ENCODE measurements at places on chromosomes 2 and 18.

DNA sequence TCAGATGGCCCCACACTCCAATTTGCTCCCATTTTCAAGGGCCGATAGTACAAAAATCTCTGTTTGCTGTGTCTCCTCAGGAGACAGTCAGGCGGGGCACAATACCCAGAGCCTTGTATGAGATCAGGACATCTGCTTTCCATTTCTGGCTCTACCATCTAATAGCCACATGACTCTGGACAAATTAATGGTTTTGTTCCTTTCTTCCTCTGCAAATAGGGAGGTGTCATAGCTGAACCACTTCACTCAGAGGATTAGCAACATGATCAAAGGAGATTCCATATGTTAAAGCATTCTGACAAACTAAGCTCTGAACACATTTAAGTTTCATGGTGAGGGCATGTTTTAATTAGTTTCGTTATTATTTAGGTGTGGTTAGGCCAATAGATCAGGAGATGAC, 602.1 kb upstream of the SYT4 start:
- no peak for DNase-seq

- no peak for DNase-seq
Measured at GRCh38 chr2:46383113-46383395, 85.8 kb downstream of the EPAS1 start.

GRCh38 chr2:197339016-197339415, 28.4 kb upstream of the ANKRD44 start:
- no peak for DNase-seq

DNA sequence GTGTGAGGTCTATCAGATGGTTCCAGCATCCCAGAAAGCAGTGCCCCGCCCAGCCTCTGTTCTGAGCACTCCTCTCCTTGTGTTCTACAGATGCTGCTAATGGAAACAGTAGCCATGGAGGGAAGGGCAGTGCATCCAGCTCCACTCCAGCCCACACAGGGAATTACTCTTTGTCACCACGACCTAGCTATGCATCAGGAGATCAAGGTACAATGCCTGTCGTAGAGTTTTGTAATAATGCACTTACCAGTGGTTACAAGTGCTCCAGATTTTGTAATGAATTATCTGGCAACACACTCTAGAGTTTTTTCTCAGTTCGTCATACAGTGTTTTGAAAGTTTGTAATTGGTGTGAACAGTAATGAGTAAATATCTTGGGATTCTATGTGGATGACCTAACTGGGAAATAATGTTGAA, 161.1 kb downstream of the ESCO1 start:
- no peak for DNase-seq

GRCh38 chr2:194087089-194087958, 1569.7 kb upstream of the SLC39A10 start:
- no peak for DNase-seq

DNA sequence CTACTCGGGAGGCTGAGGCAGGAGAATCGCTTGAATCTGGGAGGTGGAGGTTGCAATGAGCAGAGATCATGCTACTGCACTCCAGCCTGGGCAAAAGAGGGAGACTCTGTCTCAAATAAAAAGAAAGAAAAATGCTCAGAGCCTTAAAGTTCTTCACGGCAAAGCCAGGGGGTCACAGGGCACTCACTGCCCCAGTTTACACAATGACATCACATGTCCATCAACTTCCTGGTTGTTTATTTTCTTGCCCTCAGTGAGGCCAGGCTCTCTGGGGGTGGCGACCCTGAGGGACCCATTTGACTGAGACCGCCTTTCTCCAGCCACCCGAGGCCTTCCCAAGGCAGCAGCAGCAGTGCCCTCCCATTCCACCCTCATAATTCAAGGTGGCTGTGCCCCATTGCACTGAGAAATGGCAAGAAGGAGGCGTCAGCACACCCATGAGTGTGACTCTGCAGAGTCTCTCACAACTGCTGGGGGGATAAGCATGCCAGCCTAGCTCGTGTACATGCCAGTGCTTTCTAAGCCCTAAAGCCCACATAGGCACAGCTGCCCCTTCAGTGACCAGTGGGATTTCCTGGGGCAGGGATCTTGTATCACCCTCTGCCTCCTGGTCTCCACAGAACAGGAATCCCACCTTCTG, 50.0 kb downstream of the SFXN5 start:
- no peak for DNase-seq

- no peak for DNase-seq
Measured at GRCh38 chr18:8972116-8972515, 130.4 kb upstream of the NDUFV2 start.

DNA sequence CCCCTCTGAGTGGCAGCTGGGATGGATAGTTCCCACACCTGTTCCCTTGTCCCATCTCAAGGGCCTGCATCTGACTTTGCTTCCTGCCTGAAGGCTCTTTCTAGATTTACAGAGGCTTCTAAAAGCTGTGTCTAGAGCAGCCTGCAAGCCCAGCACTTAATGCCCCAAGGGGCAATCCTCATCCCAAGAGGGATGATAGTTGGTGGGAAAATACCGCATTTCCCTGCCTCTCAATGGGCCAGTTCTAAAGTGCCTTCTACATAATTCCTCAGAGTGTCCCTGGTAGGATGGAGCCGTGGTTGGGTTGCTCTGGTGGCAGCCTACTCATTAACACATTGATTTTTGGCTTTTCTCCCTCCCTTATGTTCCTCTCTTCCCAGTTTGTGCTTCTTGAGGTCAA, 29.5 kb downstream of the LAMA3 start:
- no peak for DNase-seq

GRCh38 chr2:9178110-9178903, 28.3 kb upstream of the ASAP2 start:
- no peak for DNase-seq

- no peak for DNase-seq
Measured at GRCh38 chr2:203569677-203570316, 34.7 kb upstream of the RAPH1 start.

DNA sequence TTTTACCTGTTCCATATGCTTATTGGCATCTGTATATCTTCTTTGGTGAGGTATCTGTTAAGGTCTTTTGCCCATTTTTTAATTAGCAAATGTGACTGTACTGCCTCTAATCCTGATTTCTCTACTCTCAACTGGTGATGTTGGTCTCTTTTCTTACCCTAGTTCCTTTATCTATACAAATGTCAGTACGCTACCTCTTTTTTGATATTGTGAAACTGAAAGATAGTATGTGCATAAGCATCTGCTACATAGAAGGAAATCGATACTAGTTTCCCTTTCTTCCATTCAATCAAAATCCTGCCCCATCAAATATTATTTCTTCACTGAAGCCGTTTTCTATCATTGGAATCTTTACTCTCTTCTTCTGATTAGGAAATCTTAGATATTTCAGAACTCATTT, 194.9 kb upstream of the SPOPL start:
- no peak for DNase-seq

DNA sequence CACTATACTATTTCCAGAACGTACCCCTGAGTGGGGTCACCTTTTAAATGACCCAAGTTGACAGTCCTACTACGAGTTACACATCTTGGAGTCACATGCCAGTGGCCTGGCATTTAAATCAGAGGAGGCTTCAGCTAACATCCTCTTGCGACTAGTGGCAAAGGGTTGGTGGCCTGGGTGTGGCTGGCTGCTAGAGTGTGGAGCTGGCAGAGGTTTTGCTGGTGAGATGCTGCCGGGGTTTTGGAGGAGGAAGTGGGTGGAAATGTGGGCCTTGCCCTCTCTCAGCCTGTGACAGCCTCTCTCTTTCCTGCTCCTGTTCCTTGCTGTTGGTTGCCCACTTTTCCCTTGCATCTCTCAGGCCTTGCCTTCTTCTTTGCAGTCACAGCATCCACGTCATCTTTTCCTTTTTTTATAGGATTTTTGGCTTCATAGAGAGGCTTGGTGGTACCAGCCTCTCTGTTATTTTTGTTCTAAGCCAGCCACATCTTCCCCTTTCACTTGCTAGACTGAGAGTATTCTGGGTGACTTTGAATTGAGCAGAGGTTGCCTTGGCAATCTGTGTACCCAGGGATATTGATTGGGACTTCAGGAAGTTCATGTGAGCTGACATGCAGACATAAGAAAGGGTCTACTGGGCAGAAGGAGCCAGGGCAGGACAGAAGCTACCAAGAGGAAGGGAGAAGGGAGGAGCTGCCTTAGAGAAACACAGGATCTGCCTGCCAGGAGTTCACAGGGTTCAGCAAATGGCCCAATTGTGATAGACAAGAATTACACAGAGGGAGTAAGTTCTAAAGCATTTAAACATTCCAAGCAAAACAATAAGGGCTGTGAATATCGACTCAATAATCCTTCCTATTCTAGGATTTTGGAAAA, 55.4 kb downstream of the CDC42EP3 start:
- peak; percentile 67 for DNase-seq

DNA sequence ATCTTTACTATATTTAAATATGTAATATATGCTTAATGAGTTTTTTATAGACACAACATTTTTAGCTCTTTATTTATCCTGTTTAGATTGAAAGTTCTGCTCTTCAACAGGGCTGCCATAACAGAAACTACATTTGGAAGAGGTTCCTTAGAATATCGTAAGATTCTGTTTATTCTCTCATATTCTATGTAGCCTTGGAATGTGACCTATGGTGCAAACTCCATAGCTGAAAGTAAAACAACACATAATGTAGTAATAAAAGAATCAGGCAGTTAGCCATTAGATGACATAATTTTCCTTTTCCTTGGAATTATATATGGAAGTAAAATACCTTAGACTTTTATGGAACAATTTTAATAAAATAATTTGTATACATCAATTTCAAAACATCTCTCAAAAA, 91.3 kb downstream of the ZNF804A start:
- DNase-seq = no peak

- no peak for DNase-seq
Measured at GRCh38 chr2:207448006-207448405, 81.8 kb upstream of the CREB1 start.

DNA sequence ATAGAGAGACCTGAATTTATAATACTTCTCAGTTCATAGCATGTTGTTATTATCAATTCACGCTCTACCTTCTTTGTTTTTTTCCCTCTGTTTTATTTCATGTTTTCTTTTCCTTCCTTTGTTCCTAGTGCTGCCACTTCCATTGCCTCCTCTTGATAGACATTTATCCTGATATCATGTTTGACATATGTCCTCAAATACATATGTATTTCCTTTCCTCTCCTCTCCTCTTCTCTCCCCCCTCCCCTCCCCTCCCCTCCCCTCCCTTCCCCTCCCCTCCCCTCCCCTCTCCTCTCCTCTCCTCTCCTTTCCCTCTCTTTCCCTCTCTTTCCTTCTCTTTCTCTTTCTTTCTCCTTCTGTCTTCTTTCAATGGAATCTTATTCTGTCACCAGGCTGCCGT, 67.8 kb downstream of the TDRD15 start:
- no peak for DNase-seq

GRCh38 chr2:134518101-134518500, 200.7 kb downstream of the TMEM163 start:
- no peak for DNase-seq

GRCh38 chr2:179106676-179107428, 56.9 kb upstream of the CCDC141 start:
- no peak for DNase-seq

DNA sequence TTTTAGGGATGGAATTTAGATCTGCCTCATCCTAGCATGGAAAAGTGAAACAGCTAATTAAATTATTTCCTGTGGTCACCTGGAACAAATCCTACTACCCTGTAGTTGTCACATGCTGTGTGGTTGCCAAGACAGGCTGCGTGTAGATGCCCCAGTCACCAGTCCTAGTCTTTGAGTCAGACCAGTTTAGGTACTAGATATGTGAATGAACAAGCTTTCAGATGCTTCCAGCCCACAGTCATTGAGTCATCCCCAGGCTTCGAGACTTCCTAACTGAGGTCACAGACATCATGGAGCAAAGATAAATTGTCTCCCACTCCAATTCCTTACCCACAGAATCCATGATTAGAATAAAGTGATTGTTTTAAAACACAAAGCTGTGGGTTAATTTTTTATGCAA, 35.8 kb upstream of the GRB14 start:
- DNase-seq = no peak

DNA sequence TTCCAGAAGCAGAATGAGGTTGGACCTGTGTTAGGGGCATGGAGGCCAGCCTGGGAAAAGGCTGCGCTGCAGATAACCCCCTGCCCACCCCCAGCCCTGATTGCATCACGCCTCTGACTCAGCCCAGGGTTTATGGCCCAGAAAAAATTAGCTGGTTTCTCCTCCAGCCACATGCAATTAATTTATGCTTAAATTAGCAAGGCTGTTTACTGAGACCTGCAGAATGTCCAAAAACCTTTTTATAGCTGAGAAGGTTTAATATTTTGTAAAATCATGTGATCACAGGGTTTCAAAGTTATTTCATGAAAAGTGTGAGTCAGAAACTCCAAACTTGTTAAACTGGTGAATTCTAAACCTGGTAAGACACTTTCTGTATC, 123.1 kb upstream of the HDAC4 start:
- no peak for DNase-seq

GRCh38 chr2:139790807-139791752, 1010.9 kb upstream of the NXPH2 start:
- no peak for DNase-seq

DNA sequence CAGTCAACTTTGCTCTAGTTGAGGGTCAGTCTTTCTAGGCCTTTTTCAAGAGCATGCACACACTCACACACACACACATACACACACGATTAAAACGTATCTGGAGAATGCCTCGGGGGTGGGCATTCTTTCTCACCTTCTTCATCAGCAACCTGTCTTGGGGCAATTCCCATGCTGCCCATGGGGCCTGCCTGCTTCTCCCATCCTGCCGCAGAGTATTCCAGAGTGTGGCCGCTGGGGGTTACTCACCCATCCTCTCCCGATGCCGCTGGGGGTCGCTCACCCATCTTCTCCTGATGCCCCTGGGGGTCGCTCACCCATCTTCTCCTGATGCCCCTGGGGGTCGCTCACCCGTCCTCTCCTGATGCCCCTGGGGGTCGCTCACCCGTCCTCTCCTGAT, 10.8 kb upstream of the ALLC start:
- DNase-seq = no peak

- no peak for DNase-seq
Measured at GRCh38 chr18:8516371-8517250, 92.6 kb upstream of the RAB12 start.

GRCh38 chr2:173898996-173899395, 66.2 kb downstream of the SP3 start:
- no peak for DNase-seq

- no peak for DNase-seq
Measured at GRCh38 chr18:48798334-48799245, 152.2 kb downstream of the SMAD7 start.

GRCh38 chr2:37324786-37325624, at the start of gene PRKD3:
PRKD3 (minus strand) TSS chr2:37324833; CDS start chr2:37316524, 8,309 bp downstream.
- DNase-seq = no peak

DNA sequence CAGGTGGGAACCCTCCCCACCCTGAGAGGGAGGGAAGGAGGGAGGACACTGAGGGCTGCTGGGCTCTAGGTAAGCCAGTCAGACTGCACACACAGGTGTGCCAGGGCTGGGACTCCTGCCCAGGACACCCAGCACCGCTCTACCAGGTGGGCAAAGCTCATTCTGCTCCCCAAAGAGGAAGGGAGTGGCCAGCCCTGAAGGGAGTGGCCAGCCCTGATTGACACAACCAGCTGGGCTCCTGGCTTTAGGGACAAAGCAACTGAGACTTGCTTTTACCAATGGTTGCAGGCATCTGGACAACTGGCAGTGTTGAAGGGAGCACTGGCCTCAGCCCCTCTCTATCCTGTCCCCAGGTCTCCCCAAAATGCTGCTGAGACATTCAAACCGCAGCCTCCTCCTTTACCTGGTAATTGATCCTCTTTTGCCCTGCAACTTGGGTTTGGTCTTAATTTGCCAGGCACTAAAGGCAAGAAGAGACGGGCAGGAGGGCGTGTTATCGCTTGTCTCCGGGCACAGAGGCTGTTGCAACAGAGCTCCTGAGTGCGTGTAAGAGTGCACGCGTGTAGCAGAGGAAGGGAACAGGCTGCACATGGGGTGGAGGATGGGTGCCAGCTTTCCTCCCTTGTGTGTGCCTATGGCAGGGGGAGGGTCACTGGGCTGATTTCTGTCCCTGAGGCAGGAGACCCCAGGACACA, 14.5 kb upstream of the FOSL2 start:
- DNase-seq = no peak
